ENCODE measurements at places on chromosomes 11 and 22.

- no peak for DNase-seq
Measured at GRCh38 chr11:97756571-97757335, 1264.0 kb upstream of the CNTN5 start.

- DNase-seq, result no peak
Measured at GRCh38 chr11:126229858-126230540, 18.4 kb downstream of the FAM118B start.

DNA sequence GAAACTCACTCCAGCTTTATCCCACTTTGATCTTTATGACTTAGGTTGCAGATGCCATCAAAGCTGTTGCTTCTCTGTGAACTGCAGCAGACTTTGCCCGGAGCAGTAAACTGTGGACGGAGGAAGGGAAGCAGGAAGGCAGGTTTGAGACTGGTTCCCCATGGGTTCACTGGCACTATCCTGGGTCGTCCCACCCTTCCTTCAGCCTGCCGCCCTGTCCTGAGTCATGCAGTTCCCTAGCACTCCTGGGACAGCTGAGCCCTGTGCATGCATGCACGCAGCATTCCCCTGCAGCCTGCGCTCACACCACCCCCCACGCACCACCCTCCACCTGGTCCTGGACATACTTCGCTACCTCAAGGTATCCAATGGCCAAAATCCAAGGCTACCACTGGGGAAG is 23.5 kb upstream of the P2RY2 start:
- no peak for DNase-seq

DNA sequence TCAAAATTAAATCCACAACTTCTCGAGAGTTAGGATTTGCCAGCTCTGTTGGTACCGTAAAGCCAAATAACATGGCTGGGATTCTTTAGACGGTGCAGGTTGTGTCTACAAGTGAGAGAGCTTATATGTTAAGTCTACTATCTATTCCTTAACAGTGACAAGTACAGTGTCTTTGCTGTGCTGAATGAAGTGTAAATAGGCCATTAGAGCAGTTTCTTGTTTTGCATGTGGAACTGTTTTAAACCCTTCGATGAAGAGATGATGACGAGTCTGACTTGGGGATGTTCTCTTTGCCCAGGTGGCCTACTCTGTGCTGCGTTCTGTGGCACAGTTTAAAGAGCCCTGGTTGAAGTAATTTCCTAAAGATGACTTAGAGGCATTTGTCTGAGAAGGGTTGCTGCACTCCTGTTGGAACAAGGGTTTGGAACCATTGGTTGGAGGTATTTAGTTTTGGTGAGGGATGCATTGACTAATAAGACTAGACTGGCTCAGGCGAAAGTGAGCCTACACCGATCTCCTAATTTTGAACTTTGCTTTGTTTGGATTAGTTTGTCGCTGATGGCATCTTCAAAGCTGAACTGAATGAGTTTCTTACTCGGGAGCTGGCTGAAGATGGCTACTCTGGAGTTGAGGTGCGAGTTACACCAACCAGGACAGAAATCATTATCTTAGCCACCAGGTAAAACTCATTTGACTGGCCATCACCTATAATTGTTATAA is 988 bp downstream of the RPS3 start:
- no peak for DNase-seq

DNA sequence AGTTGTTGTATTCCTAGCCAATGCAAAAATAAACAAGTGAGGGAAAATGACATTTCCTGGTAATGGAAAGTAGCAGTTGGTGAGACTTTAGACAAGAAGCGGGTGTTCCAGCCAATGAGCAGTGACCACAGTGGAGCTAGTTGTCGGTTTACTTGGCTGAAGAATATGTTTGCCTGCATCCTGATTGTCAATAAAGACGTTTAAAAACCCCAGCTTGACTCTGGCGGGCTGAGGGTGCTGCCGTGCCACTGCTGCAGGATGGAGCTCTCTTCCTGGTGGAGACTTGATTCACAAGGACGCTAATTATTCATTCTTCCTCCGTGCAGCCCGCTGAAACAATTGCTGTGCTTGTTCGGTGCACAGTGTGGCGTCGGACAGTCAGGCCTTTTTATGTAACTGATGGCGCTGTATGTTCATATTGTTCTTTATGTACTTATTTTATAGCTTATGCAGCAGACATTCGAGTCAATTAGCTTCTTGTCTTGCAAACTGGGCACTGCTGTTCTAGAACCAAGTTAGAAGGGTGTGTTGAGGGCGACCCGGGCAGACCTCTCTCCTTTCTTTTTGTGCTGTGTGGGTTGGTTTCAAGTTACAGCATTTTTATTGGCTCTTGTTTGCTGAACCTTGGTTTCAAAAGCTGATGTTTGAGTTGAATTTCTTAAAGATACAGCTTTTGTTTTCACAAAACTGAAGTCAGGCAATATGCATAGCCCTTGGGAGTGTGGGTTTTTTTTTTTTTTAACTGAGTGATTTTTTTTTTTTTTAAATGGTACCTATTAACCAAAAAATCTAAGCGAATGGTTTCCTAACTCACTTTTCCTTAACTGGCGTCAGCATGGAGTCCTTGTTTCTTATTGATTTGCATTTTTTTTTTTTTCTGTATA is 153.9 kb downstream of the TEAD1 start:
- no peak for DNase-seq

GRCh38 chr11:46361283-46362155 is 14.3 kb downstream of the DGKZ start:
- no peak for DNase-seq

DNA sequence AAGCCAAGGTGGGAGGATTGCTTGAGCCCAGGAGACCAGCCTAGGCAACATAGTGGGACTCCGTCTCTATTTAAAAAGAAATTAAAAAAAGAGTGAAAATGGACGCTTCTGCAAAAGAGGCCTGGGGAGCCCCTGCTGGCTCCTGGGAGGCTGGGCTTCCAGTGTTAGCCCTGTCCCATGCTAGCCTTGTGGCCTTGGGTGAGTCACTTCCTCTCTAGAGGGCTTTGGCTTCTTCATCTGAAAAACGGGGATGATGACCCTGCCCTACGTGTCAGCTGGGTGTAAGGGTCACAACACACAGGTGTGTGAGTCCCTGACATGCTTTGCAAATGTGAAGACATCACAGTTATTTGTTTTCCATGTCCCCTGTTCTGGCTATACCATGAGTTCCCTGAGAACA is 32.8 kb downstream of the FAM227A start:
- no peak for DNase-seq

DNA sequence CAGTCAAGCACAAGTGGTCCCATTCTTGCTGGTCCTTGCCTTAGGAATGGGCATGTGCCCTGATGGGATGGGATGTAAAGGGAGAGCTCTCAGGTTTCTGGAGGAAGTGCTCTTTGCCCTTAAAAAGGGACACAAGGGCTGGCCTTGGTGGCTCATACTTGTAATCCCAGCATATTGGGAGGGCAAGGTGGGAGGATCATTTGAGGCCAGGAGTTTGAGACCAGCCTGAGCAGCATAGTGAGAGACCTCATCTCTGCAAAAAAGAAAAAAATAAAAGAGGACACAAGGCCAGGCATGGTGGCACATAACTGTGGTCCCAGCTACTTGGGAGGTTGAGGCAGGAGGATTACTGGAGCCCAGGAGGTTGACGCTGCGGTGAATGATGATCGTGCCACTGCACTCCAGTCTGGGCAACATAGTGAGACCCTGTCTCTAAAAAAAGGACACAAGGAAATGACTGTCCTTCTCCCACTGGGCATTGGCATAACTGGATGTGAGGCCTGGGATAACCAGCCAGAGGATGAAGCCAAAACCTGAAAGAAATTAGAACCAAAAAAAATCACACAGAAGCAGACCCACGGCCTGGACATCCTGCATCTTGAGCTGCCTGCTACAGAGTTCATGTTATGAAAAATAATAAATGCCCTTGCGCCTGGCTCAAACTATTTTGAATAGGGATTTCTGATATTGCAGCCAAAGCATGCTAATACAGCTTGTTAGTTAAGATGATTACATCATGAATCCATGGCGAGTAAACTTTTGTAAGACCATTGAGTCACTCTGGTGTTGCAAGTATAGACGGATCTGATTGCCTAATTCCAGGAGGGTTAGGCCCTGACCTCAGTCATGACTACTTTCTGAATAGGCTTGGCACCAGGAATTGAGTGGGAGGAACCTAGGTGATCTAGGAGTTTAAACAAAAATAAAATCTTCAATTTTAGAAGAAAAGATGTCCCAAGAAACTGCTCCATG is 12.9 kb upstream of the CRKL start:
- no peak for DNase-seq

- DNase-seq, result no peak
Measured at GRCh38 chr11:131658414-131658813, 288.0 kb downstream of the NTM start.

DNA sequence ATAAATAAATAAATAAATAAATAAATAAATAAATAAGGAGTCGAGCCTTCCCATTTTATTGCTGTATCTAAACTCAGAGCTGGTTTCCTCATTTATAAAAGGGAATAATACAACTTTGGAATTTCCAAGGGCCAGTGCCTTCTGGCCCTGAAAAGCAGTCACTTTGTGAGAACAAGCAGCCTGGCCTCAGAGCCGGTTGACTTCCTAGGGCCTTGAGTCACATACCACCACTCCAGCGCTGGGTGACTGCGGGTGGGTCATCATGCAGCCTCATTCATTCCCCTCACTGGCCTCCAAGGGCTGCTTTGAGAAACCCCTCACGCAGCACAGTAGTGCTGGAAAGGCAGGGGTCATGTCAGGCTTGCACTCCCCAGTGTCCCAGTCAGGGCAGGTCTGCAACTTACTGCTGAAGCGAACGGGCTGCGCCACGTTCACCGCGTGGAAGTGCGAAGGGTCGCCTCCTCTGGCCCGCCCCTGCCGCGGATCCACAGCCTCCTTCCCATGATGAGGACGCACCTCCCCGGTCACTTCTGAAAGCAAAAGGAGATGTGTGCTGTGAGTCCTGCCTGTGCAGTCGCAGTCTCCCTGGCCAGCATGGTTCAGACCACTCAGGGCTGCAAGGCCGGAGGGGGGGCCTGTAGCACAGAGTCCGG is 54.4 kb downstream of the DGCR2 start:
- DNase-seq, result no peak
